Thoracic aorta (tissue), 2 donors: ENCODE measurements at places on chromosomes 5 and 9.

- DNase-seq: no peak
These were observed 131.8 kb upstream of the RGMB start for GRCh38 chr5:98641671-98642070.

DNA sequence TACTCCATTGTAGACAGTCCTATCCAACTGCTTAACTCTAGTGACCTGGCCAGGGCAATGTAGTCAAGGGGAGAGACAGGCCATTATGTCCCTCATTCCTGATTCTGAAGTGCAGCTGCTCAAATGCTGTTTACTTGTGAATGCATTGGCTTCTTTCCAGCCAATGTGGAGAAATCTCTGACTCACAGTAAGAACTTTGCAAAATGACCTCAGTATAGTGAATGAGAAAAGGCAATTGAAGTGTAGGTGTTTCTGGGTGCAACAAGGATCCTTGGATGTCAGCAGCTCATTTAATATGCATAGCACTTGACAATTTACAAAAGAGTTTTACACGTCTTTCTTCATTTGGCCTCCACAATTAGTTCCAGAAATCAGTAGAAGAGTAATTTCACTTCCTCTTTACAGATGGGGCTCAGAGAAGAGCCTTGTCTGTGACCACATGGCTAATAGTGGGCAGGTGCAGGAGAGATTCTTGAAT lies 367.2 kb downstream of the OSTF1 start:
- no peak for DNase-seq

GRCh38 chr5:14505310-14506139 lies 76.1 kb upstream of the OTULINL start:
- DNase-seq: no peak

- DNase-seq: no peak
These were observed 114.5 kb downstream of the RXRA start for GRCh38 chr9:134440636-134441226.

DNA sequence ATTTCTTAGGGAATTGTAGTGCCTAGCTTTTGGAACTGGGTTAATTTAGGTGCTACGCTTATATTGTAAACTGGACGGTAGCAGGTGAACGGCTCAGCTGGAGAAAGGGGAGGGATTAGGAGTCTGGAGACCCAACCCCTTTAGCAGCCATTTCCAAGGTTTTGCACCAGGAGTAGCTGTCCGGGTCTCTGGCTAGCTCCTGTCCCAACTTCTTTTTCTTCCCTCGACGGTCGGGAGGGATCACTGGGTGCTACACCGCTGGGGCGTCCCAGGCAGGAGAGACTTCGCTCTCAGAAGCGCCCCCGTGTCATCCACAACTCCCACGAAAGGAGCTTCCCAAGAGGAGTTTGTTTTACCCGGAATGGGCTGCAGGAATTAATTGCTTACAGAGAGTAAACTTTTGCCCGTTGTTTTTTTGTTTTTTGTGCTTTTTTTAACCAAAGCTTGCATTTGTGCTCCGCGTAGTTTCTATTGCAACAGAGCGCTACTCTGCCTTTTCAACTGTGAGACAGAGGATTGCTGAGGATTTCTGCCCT lies 1640.9 kb upstream of the C9orf72 start:
- DNase-seq: no peak

DNA sequence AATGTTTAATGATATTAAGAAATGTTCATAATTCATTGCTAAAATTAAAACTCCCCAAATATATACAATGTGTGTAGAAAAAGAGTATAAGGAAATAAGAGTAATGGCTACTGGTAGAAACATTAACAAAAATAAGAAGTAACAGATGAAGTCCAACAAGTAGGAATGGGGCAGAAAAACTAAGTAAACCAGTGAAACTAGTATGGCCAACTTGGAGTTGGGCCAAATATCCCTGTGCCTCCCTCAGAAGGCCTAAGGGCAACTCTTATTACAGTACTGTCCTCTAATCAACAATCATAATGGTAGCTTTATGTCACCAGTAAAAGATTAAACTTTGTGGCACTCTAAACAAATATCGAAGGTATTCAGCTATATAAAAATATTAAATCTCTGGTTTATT lies 93.5 kb downstream of the SSBP2 start:
- no peak for DNase-seq

DNA sequence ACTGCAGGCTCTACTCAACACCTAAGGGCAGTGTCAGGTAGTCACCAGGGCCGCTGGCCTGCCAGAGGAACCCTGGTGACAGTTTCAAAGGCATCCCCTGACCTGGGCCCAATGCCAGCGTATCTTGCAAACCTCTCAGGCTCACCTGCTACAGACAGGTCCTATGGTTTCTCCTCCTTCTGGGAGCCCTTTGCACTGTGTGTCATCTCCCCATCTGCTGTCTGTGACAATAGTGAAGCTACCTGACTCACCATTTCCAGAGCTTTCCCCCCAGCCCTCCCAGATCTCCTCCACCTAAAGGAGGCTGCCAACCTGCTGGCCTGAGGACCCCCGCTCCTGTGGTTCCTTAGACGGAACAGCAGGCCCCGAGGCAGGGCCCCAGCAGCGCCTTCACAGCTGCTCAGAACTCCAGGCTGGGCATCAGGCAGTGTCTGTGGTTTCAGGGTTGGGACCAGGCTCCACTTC lies 203.1 kb downstream of the FSTL4 start:
- no peak for DNase-seq

- no peak for DNase-seq
These were observed 580.6 kb downstream of the PTPRD start for GRCh38 chr9:10032166-10032565.

DNA sequence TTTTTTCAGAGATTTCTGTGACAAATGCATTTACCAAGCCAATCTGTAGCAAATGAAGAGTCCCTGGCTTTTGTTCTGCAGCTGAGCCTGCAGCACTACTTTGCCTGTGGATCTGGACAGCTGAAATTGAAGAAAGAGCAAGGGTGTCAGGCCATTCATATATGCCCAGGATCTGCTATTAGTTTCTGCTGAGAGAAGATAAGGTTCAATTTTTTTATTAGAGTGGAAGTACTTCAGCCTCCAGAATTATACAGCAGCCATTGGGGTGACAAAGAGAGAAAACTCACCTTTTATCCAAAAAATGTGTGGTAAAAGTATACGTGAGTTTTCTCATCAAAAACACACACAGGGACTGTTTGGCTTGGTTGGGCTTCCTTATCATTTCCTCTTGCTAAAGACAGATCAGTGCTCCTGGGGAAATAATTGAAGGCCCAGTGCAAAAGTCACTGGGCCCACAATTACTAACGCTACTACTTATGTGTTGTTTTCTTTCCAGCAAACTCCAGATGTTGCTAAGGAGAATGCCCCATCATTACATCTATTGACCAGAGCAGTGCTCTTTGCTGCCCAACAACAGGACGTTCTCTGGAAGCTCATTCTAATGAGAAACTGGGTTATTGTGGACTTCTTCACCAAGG lies 138.6 kb downstream of the CEMIP2 start:
- no peak for DNase-seq

- no peak for DNase-seq
These were observed 50.3 kb downstream of the ANKH start for GRCh38 chr5:14821100-14821845.

DNA sequence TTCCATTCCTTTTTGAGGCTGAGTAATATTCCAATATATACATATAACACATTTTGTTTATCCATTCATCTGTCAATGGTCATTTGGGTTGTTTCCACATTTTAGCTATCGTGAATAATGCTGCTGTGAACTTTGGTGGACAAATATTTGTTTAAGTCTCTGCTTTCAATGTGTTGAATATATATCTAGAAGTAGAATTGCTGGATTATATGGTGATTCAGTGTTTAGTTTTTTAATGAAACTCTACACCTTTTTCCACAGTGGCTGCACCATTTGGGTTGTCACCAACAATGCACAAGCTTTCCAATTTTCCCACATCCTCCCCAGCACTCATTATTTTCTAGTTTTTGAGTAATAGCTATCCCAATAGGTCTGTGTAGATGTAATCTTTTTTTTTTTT lies 69.5 kb downstream of the ACTBL2 start:
- no peak for DNase-seq

GRCh38 chr9:615756-616155 lies 225.7 kb upstream of the DMRT1 start:
- DNase-seq: no peak

DNA sequence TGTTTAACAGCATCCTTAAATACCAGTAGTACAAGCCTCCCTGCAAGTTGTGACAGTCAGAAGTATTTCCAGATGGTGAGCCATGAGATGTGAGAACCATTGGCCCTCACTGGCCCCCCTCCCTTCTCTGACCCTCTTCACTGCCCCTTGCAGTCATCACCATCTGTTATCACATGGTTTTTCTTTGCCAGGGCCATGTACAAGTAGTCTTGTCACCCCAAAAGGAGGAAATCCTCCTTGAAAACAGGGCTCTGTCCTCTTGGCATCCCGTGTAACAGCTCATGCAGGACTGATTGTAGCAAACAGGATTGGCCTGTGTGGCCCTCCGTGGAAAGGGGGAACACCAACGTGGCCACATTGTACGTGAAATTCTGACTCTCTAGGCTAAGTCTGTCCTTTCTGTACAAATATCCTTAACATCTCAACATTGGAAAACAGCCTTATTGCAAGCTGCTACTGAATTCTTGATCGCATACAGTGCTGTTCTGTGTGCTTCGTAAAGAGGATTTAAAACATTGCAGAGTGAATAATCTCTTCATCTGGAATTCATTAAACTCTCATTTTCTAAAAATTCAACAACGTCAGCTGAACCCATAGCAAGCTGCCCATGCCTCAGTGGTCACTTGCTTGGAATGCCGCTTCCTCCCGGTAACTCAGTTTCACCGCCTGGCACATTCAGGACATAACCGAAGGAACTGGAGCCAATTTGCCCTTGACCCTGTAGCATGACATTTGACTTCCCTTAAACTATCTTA lies 171.7 kb downstream of the ATPSCKMT start:
- DNase-seq: no peak

- no peak for DNase-seq
These were observed 125.4 kb upstream of the ANKH start for GRCh38 chr5:14996997-14997396.

DNA sequence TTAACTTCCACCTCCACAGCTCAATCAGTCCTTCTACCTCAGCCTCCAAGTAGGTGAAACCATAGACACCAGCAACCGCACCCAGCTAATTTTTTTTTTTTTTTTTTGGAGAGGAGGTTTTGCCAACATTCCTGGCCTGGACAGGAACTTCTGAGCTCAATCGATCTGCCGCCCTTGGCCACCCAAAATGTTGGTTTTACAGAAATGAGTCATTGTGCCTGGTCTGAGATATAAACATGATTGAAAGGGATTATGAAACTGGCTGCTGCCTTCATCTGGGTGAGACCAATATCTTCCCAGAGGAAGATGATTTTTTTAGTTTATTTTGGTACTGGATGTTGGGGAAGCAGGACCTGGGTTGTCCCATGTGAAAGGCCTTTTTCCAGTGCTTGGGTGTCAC lies 9.2 kb downstream of the TAF11L12 start:
- DNase-seq: no peak

DNA sequence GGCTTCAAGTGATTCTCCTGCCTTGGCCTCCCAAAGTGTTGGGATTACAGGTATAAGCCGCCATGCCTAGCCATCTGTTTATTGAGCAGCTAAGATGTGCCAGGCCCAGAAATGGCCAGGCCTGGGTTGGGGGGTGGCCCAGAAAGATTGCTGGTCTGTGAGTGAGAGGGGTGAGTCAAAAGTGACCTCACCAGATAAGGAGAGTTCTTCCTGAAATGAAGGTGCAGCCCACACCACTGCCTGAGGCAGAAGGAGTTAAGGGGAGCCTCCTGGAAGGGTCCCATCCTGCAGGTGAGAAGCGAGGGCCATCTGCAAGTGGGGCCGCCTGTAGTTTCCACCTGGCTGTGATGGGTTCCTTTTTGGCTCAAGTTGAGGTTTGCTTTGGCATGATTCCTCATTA lies 96.9 kb upstream of the KLF4 start:
- no peak for DNase-seq

DNA sequence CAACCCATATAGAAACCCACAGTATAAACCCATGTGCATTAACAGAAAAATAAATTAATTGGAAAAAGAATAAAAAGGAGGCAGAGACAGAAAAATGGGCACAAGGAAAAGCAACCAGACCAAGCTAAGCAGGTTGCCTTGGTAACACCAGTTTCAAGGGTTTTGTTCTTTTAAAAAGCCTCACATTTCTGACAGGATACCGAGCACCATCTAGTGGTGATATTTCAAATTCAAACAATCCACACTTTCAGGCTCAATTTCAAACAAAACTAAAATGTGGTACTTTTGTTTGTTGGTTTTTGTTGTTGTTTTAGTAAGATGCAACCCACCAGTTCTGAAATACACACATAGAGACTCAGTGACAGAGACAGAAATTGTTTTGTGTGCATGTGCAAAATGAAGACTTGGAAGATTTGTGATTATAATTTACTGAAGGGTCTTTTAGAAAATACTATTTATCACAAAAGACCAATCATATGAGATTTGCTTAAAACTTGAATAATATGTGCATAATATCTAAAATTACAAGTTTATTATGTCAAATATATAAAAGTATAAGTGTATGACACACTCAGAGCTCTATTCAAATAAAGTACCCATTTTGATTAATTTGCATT lies 318.2 kb downstream of the SLCO4C1 start:
- DNase-seq: no peak

- DNase-seq: no peak
These were observed 12.5 kb upstream of the CARD9 start for GRCh38 chr9:136386018-136386417.

- no peak for DNase-seq
These were observed 286.8 kb downstream of the SPATA31D1 start for GRCh38 chr9:82275258-82275927.

DNA sequence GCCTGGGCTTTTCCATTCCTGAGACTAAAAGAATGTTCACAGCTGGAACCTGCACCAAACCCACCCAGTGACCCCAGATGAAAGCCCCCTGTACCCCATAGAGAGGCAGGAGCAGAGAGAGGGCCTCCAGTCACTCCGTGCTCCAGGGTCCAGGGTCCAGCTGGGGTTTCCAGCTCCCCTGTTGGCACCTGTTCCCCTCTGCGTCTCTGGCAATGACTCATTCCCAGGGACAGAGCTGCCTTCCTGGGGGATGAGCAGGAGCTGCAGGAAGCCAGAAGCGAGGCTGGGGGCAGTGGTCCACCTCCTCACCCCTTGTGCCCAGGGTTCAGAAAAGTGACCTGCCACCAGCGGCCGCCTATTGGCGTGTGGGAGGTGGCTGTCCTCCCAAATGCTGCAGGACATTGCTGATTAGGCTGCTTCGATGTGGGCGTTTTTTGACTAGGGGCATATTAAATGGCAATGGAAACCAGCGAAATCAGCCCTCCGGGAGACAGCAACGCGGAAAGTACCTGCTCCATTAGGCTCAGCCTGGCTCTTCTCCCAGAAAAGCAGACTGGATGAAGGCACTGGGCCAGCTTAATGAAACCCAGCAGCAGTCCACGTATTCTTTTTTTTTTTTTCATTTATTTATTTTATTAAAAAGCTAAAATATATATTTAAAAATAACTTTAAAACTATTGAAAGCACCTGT lies 97.4 kb downstream of the DAP start:
- DNase-seq: no peak

GRCh38 chr9:129413537-129414376 lies 207.1 kb downstream of the C9orf50 start:
- DNase-seq: peak; percentile 99
